Myometrial cell (primary cell): ENCODE measurements at places on chromosomes 3 and 15. TPM values are rescaled to one million over a fixed set of nuclear protein-coding genes. Genes with fewer than 3 reads are reported as not detected.

The PLA2G4E gene
- not detected in 2 replicates for total RNA-seq

The GOLGA6L10 gene
- total RNA-seq = 0.29 and 1.8 TPM in 2 replicates

The SCG3 gene
- not detected in 2 replicates for total RNA-seq

The UBR1 gene
- 21.6 and 22.2 TPM in 2 replicates for total RNA-seq

The TRIM59 gene
- 26.8 and 35.1 TPM in 2 replicates for total RNA-seq
